Posterior vena cava (tissue), 2 donors: ENCODE measurements at places on chromosomes 13 and 19.
A peak's percentile ranks its signal among the peaks of the same experiment; 100 is the strongest.

DNA sequence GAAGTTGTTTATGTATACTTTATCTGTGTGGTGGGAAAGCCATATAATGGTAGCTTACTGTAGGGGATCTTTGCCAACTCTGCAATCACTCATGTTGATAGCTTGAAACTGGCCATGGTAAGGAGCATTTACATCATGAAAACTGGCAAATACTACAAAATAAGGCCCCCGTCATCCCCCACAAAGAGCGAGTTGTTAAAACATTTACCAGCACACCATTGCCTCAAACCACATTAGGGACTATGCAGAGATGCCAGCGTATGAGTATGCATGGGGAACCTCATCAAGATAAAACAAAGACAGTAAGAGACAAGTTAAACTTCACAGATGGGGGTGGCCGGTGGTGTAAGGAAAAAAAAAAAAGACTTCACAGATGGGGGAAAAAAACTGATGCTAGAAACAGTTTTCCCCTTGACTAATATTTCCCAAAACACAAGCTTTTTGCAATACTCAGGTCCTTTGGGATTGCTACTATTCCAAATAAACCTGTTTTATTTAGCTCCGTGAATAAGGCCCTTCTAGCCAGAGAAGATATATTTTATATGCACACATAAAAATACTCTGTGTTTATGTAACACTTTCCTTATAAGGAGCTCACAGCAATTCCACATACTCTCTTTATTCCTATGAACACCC is 70.6 kb upstream of the SERP2 start:
- no peak for DNase-seq

DNA sequence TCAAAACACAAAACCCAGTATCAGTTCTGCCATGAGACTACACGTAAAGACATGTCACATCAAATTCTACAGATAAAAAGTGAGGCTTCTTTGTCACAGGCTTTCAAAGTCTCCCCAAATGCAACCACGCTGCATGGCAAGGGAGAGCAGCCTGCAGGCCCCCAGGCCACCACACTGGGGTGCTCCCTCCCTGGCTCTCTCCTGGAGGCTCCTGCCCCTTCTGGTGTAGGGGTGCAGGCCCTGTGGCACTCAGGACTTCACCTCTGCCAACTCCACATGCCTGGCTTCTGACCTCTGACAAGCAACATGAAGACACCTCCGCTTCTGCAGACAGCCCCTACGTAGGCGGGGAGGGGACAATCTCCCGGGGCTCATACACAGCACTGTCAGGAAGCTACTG is 14.3 kb downstream of the AKAP8 start:
- no peak for DNase-seq

DNA sequence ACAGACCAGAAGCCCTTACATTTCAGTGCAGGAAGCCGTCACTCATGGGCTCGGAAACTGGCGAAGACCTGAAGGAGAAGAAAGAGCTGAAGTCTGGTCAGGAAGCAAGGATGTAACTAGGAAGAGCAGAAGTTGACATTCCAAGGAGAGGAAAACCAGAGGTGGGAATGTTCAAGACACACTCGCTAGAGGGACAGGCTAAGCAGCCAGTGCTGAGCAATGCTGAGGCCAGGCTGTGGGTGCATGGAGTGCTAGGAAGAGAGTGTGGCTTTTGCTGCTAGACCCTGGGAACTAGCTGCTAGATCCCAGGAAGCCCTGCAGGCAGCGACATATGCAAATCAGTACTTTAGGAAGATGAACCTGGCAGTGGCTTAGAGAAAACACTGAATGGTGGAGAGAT is 12.1 kb upstream of the URAD start:
- DNase-seq = no peak

DNA sequence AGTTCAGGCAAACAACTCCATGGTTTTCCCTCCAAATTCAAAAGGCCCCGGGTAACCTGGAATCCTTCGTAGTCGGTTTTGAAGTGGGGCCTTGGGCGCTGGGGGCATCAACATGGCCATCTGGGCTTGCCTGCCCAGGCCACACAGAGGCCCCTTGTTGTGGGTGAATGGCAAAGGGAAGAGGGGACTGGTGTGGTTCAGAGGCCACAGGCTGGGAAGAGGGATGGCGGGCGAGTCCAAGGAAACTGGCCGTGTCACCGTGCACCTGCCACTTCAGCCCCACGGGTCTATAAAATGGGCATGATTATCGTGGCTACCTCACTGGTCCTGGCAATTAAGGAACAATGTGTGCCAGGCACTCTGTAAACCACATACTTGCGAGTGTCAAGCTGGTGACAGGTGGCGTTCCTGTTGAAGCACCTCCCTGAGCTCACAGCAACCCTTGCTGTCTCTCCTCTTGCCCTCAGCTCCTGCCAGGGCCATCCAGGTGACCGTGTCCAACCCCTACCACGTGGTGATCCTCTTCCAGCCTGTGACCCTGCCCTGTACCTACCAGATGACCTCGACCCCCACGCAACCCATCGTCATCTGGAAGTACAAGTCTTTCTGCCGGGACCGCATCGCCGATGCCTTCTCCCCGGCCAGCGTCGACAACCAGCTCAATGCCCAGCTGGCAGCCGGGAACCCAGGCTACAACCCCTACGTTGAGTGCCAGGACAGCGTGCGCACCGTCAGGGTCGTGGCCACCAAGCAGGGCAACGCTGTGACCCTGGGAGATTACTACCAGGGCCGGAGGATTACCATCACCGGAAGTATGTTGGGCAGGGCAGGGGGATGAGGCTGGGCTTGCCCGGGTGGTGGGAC is 1.3 kb downstream of the LSR start:
- peak; percentile 62 for DNase-seq

DNA sequence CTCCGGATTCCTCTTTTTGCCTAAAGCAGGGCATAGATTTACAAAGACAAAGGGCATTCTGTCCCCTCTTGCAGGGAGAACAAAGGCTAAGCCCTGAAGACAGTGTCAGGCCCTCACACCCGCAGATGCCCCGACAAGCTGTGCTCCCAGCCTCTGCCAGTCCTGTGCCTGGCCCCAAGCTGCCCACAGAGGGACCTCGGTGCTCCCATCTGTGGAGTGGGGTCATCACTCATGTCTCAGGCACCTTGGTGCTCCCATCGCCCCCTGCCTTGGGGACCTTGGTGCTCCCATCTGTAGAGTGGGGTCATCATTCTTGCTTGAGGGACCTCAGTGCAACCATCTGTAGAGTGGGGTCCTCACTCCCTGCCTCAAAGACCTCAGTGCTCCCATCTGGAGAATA is 24.3 kb downstream of the C13orf46 start:
- peak; percentile 46 for DNase-seq

DNA sequence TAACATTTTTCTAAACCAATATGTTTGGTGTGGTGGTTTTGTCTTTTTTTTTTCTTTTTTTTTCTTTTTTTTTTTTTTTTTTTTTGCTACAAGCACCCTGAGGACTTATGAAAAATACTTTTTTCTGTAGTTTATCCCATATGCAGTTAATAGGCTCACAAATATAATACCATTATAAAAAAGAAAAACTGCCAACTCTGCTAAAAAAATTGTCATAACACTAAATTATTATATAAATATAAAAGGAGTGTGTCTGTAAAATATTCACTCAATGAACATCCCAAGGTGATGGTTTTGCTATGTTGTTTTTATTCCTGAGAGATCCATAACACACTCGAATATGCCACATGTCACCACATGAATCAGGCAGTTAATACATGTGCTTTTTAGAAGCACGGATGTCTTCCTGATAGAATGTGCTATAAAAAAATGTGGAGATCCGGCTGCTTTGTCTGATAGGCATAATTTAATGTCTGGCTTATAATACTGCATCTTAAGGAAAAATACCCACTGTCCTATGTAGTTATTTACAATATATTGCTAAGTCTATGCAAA is 110.7 kb upstream of the ZNF507 start:
- DNase-seq = no peak

- DNase-seq = no peak
These were observed 540.4 kb downstream of the IRS2 start for GRCh38 chr13:109246001-109246400.

DNA sequence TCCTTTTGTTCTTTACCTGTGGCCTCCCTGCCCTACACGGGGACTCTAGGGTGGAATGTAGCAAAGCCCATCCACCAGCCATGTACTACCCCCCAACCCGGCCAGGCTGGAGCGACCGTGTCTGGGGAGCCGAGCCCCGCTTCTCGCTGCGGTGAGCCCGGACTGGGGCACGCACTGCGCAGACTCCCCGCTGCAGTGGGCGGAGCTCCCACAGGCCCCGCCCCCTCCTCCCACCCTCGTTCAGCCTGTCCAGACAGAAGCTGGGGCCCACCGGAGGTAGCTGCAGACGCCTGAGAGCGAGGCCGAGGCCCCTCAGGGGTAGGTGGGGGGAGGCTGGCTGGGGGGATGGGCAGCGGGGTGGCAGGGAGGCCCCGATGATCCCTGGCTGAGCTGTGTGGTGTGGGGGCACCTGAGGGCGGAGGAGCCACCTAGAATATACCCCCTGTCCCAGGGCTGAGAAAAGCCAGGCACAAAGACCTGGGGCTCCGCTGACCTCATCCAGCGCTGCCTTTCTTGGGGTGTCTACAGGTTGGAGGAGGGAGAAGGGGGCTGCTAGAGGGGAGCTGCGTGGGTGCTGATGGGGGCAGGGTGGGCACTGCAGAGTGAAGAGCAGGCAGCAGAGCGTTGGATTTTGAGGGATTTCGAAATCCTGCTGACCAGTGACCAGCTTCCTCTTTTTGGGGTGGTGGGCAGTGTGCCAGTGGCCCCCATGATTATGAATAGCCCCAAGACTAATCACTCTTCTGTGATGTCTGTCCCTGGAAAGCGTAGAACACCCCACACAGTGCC is 17.3 kb downstream of the PLD3 start:
- DNase-seq = peak; percentile 89

GRCh38 chr13:83248751-83249150 is 633.5 kb downstream of the SLITRK1 start:
- DNase-seq = no peak

GRCh38 chr13:60396783-60397703 is at the start of gene TDRD3:
Gene TDRD3 (plus strand): TSS chr13:60397220. CDS start chr13:60397365, 145 bp downstream.
- peak; percentile 95 for DNase-seq

DNA sequence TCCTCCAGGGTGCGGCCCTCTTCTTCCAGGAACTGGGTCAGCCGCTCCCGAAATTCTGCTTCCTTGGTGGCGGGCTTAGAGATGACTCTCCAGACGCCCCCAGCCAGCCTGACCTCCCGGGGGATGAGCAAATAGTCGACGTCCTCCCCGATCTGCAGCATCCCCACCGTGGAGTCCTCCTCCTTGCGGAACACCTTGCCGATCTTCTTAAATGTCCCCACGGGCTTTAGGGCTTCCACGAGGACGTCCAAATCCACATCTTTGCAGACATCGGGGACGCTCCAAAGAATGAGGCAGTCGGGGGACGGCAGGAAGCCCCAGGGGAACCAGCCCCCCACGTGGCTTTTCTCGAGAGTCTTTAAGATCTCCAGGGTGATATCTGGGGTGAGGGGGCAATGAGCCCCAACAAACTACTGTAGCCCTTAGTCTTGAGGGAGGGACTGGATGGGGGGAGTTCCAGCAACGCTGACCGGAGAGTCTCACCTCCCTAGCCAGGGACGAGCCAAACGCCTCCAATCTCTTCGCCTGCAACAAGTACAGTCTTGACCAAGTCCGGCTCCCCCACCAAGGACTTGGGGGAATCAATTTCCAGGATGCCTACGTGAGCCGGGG is 608 bp downstream of the CCDC8 start:
- peak; percentile 82 for DNase-seq

DNA sequence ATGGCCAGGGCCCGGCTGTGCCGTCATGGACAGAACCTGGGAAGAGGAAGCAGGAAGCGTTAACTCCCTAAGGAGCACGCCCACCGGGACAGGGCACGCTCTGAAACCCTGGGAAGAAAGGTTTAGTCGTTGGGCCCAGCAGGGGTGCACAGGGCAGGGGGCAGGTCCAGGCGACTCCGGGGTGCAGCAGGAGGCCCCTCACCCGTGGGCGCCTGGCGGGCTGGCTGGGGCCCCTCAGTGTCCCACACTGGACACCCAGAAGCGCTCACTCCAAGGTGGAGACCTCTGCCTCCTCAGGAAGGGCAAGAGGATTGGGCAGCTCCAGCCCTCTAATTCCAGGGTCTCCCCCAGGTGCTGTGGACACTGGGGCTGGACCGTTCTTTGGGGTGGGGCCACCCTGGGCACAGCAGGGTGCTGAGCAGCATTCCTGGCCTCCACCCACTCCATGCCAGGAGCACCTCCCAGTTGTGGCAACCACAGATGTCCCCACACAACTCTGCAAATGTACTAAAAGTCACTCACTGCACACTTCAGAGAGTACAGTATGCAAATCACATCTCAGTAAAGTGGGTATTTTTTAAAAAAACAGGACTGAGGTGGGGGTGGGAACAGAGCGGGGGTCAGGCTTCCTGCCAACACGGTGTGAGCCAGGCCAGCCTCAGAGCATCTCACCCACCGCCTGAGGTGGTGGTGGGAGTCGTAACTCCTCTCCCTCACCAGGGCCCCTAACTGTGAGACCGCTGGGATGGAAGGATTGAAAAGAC is 35.2 kb downstream of the PIP5K1C start:
- DNase-seq = no peak

DNA sequence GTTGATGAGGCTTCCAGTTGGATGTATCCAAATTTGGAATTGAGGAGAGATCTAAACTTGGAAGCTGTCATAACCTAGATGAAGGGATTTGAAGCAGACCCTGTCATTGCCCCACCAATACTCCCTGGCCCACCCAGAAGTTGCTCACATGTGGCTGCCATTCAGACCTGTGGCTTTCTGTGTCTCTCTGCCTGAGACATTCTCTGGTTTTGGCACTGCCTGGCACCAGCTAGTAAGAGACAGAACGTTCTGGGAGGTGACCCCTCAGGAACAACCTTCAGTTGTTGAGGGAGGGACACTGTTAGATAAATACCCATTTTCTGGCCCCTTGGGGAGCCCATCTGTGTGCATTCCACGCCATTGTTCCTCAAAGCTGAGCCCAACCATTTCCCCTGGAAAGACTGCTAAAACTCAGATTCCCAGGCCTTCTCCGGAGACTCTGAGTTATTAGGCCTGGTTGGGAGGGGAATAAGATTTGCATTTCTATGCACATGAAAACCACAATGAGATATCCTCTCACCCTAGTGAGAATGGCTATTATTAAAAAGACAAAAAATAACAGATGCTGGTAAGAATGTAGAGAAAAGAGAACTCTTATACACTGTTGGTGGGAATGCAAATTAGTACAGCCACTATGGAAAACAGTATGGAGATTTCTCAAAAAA is 290.4 kb downstream of the TSHZ3 start:
- no peak for DNase-seq

DNA sequence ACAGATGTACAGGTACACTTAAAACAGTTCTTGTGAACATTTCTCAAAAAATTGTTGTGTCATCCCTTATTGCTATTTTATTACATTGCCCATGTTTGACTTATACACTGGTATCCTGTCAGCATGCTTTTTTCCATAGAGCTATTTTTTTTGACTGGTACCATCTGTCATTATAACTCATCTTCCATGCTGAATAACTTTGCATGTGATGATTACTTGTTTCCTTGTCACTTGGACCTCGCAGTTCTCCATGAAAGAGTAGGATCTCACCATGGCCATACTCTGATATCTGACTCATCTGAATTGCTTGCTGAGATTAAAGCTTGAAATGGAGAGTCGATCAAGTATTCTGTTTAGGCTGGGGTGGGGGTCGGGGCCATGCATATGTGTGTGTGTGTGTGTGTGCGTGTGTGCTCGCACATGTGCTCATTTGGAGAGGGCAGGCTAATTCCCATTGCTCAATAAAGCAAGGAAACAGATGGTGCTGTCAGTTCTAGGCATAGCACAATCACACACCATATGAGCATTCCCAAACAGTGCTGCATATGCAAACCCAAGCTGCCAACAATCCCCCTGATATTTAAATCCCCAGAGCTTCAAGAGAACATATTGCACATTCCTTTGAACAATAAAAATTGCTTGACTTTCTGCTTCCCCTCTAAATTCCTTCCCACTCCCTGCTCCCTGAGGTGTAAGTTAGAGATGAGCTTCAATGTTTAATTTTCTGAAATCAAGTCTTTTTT is 62.9 kb downstream of the NHLRC3 start:
- DNase-seq = no peak
